ENCODE measurements at places on chromosomes 12 and 14.

DNA sequence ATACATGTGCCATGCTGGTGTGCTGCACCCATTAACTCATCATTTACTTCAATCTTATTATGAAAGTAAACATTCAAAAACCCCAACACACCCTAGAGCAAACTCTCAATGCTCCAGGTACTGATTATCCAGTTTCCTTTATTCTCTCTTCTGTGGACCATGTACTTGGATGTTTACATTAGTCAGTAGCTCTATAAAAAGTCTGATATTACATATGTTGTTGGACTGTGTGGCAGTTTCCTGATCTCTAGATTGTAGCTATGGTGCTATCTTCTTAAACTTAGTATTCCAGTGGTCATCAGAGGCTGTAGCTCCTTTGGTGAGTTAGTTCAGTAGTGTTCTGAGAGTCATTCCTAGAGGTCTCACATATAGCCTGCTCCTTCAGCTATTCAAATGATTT is 25.1 kb upstream of the ITGA5 start:
- DNase-seq, result no peak

DNA sequence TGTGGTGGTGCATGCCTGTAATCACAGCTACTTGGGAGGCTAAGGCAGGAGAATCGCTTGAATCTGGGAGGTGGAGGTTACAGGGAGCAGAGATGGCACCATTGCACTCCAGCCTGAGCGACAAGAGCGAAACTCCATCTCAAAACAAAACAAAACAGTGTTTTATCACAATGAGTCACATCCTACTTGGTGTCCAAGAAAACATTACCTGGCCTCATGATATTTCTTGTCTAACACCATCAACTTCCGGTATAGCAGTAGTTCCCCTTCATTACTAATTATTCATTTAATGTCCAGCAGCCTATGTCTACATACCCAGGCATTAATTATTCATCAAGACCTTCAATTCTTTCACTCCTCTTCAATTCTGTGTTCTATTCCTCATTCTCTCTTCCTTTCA is 115.5 kb downstream of the CCDC59 start:
- DNase-seq, result no peak

- DNase-seq, result no peak
Measured at GRCh38 chr14:23045419-23046357, 3.7 kb downstream of the PSMB11 start.

GRCh38 chr14:60807971-60808370 is 73.4 kb downstream of the MNAT1 start:
- DNase-seq, result no peak

DNA sequence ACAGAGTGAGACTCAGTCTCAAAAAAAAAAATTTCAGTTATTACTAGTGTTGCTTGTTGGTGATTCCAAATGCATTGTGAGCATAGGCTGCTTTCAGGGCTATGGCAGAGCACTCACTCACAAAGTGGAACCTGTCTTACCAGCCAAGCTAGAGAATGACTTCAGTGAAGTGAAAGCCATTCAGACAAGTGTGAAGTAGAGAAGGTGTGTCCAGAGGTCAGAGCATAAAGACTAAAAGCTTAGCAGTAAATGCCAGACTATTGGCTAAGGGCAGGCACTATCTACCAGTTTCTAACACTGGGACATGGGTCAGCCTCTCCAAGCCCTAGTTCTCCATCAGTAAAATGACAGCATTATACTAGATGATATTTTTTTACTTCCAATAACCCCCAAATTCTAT is 12.7 kb downstream of the PPP1R36 start:
- no peak for DNase-seq

DNA sequence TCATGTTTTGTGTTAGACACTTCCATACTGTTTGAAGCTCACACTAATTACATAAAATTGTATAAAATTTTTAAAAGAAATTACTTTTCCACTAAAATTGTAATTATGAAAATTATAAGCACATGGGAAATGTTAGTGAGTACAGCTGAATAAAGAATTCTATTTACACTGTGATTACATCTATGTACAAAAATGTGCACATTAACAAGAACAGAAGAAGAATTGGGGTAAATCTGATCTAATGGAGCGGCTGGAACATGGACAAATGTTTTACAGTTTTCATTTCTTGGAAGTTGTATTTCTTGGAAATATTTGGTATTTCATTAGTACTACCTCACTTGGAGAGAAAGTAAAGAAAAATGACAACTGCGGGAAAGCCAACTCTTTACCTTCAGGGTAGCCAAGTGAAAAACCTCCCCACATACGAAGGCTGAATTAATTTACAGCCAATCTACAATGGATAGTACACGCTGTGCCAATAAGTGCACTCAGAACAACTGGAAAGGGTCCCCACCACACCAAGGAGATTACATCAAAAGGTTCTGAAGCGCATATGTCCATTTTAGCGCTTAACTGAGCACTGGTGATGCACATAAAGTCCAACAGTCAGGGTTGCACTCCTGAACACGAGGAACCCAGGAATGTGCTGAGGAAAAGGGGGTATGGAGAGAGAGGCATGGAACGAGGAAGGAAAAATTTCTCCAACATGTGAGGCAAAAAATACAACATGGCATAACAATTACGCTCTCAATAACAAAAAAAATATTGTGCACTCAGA is 17.5 kb downstream of the MED13L start:
- DNase-seq, result no peak

DNA sequence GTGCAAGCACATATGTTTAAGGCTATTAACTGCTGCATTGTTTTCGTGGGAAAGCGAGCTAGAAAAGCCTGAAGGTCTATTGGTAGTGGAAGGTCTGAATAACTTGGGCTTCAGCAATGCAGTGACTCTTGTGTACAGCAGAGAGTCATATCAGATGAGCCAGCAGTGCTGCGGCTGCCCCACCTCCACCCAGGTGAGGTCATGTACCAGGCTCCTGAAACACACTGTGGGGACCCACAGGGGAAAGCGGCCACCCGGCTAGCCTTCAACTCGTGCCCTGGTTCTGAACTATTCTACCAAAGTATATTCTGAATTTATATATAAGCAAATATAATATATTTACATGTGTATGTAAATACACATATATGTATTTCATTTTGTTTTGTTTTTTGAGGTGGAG is 12.7 kb upstream of the RAN start:
- DNase-seq, result no peak

DNA sequence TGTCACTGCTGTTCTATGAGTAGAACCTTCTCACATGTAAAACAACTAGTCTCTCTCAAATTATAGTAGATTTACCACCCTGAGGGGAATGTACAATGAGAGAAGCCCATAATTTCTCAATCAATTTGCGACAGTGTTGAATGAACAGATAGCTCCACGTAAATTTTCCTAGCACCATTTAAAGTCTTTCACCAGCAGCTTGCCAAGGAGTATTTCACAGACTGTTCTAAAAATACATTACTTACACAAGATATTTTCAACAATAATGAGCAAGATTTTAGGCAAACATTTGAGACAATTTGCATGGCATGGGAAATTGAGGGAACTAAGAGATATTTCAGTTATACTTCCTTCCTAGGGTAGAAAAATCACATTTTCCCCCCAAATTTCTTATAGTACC is 151.6 kb downstream of the KICS2 start:
- no peak for DNase-seq

GRCh38 chr12:88258396-88258795 is 116.3 kb downstream of the TMTC3 start:
- DNase-seq, result no peak

GRCh38 chr12:117208811-117209455 is 18.7 kb upstream of the FBXO21 start:
- DNase-seq, result no peak

DNA sequence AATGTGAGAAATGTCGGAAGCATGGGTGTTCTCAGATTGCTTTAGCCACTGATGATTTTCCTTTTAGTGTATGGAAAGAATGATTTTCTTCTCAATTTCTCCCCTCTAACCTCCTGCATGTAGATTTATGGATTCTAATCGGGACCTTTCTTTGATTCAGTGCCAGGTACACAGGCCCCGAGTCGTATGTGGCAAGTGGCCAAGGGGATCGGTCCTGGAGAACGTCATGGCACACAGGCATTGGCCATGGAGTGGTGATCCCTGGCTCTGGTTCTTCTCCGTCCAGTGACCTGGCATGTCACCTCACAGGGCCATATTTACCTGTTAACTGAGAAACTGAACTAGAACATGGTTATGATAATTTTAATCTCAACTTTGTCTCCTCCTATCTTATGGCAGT is 58.1 kb downstream of the ETV6 start:
- no peak for DNase-seq

DNA sequence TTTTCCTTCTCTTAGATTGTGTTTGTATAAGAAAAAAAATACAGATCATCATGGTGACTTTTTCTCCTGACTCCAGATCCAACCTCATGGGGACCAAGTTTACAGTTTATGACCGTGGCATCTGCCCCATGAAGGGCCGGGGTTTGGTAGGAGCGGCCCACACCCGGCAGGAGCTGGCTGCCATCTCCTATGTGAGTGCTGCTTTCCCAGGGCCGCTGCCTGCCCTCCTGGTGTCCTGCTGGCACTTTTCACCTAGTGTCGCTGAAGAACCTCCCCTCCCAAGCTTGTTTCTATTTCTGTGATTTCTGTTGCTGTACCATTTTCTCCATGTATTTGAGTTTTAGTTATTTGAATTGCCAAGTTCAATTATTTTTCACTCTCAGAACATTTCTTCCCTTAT is 24.8 kb upstream of the TEAD4 start:
- DNase-seq, result no peak

GRCh38 chr12:130342842-130343241 is 5.2 kb downstream of the PIWIL1 start:
- DNase-seq, result no peak

DNA sequence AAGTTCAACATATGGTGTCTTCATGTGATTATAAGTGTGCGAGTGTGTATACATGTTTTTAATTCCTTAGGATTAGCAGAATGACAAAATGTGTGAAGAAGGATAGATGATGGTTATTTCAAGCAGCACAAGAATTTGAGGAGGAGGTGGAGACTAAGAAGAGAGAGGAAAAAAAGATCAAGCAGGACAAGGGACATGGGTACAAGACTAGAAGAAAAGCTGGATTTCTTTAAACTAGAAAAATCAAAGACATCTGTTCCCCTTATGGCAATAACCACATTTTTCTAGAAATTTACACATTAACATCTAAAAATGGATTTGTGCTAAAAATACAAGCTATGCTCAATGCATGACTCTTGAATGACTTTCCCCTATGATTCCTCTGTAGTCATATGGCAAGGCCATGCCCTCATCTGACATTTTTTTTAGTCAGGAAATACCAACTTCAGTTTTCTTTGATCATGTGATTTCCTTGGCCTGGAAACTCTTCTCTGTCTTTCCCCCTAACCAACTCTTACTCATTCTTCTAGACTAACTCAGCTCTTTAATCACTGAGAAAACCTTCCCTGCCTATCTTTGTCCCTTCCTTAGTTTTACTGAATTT is 435.8 kb downstream of the NRXN3 start:
- peak; percentile 90 for DNase-seq

GRCh38 chr12:44088647-44089046 is 252.8 kb downstream of the TMEM117 start:
- DNase-seq, result no peak

DNA sequence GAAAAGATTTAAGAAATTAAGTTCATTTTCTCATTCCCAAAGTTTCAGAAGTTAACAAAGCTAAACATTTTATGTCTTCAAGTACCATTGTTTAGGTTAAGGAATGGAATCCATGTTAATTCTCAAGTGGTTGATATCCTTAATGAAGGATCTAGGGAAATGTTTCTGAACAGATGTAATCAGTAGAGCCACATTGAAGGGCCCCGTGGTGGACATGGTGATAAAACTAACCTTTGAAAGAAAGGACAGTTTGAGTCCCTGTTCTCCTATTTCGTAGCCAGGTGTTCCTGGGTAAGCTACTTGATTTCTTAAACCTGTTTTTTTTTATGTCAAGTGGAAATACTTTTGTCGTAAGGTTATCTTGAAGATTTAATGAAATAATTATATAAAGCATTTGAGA is 4.6 kb downstream of the PPM1A start:
- no peak for DNase-seq

DNA sequence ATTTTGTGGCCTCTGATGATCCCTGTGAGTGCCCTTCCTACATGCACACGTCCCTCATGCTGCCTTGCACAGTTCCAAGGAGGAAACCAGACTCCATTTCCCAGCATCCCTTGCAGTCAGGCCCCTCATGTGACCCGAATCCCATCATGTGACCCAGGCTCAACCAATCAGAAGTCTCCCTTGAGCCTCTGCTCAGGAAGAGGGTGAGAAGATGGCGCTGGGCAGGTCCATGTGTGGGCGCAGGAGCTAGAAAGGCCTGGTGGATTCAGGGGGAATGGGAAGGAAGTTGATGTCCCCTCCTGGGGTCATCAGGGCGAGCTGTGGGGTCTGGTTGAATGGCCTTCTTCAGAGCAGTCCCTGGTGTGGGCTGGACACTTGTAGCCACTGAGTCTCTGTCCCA is 240.5 kb downstream of the ADGRD1 start:
- no peak for DNase-seq

- no peak for DNase-seq
Measured at GRCh38 chr12:30694412-30695198, 1.1 kb downstream of the IPO8 start.

DNA sequence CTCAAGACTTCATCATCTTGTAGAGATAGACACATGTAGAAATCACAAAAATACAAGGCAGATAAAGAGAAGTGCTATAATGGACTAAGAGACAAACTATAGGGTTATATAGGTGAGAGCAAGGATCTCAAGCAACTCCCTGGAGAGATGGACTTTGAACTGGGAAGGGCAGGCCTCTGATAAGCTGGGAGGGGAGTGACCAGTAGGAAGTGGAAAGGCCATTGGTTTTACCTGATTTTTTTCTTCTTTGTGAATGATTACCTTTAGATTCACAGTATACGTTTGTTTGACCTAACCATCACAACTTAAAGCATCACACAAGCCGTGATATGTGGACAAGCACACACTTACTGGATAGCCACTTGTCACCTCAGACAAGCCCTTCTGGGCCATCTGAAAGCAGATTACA is 5.2 kb upstream of the TEP1 start:
- DNase-seq, result no peak

GRCh38 chr12:29547864-29548263 is 50.4 kb upstream of the OVCH1 start:
- no peak for DNase-seq

- peak; percentile 66 for DNase-seq
Measured at GRCh38 chr12:105083551-105084105, 630 bp downstream of the ALDH1L2 start.

DNA sequence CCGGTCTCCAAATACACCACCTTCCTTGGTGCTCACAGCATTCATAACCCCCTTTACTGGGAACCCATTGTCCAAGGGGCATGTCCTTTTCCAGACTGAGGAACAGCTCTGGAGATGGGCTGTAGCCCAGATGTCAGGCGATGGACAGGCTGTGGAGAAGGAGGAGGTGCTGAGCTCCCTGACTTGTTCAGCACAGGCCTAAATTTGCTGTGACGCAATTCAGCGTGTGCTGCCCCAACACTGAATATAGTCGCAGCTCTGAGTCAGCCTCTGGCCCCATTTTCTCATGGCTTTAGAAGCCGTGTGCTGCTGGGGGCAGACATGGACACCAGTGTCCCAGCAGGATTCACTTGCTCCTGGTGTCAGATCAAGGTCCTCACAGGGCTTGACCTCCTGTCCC is 269.1 kb downstream of the EMP1 start:
- DNase-seq, result no peak
